Dermis blood vessel endothelial cell (primary cell): ENCODE measurements at places on chromosomes 12 and 14. TPM values are rescaled to one million over a fixed set of nuclear protein-coding genes. Genes with fewer than 3 reads are reported as not detected.

PGF gene
- 126 and 252 TPM in 2 replicates for total RNA-seq

IAPP gene
- total RNA-seq = not detected in 2 replicates

KRT82 gene
- not detected in 2 replicates for total RNA-seq

- DNase-seq = no peak
Measured at GRCh38 chr14:94617366-94617941, 5.3 kb downstream of the SERPINA3 start.

GRCh38 chr12:64706306-64706705 lies 52.9 kb downstream of the GNS start:
- DNase-seq = peak; percentile 57

GRCh38 chr12:51098611-51099010 lies 15.2 kb upstream of the CSRNP2 start:
- DNase-seq = no peak

DNA sequence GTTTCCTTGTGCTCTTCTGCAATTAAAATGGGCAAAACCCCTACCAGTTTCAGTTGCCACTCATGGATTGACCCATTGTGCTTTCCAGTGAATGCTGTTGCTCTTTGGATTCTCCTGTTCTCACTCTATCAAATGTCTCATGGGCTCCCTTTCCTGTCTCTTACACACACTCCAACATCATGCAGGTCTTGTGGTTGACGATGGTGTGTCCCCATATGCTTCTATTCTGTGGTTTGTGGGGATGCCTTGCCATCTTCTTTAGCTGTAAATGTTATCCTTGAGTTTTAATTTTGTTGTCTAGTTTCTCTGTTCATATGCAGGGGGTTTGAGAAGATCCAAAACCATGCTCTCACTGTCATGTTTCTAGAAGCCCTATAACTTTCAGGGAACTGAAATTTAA lies 31.9 kb upstream of the FBXO34 start:
- DNase-seq = no peak

DNA sequence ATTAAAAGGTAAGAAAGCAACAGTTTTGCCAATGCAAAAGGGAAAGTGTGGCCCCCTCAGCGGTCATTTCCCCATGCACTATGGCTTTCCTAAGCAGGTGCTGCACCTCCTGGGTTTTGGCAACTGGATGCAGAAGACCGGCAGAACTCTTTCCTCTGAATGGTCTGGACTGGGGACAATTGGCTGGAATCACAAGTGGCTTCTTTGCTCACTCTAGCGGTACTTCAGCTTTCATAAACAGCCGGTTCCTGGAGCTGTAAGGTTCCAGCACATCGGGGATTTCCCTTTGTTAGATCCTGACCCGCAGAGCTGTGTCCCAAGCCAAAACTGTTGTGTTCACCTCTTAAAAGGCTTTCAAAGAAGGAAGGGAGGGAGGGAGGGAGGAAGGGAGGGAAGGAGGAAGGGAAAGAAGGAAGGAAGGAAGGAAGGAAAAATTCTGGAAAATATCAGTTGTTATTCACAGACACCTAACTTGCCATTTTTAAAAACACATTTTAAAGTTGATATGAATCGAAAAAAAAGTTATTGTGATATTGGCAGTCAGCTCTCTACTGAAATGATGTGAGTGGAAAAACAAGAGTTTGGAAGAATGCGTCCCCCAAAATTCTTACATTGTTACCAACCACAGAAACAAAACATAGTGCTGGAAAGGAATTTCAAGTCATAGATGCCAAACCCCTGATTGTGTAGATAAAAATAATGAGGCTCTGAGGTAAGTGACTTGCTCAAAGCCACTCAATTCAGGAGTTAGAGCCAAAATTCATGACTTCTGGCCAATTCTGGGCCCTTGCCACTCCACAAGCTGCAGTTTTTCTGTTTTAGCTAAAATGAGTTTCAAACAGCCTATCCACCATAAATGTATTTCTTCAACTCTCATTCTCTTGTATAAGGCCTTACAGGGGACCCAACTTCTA lies 220.6 kb upstream of the HMGA2 start:
- DNase-seq = peak; percentile 77
